Neural crest cell (in vitro differentiated cells): ENCODE measurements at places on chromosomes 3 and 15.

GRCh38 chr15:94744080-94744793 lies 512.9 kb downstream of the MCTP2 start:
- no peak for DNase-seq

DNA sequence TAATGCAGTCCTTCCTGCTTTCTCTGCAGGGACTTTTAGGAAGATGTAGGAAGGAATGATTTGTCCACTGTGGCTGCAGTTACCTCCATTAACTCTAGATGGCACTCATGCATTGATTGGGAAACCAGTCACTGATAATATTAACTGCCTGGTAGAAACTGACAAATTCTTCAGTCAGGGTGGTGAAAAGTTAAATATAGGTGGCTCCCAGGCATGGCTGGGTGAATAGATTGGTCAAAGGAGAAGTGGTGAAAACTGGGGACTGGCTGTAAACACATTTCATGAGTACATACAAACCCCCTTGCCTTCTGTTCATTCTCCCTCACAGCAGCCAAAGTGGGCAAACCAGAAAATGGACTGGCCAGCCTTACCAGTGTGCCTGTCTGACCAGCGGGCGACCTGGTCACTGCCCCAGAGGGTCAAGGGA lies 333.4 kb downstream of the THSD4 start:
- DNase-seq: peak; percentile 67

DNA sequence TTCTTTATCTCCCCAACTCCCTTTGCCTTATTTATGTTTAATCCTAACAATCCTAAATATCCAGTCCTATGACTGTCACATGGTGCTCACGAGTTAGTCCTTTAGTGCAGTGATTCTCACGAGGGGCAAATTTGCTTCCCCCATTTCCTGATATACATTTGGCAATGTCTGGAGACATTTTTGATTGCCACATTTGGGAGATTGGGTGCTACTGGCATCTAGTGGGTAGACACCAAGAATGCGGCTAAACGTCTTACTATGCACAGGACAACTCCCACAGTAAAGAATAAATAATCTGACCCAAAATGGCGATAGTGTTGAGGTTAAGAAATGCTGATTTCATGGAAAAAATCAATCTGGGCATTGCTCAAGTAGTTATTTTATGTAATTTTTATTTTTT lies 466.5 kb downstream of the ROBO2 start:
- DNase-seq: no peak

DNA sequence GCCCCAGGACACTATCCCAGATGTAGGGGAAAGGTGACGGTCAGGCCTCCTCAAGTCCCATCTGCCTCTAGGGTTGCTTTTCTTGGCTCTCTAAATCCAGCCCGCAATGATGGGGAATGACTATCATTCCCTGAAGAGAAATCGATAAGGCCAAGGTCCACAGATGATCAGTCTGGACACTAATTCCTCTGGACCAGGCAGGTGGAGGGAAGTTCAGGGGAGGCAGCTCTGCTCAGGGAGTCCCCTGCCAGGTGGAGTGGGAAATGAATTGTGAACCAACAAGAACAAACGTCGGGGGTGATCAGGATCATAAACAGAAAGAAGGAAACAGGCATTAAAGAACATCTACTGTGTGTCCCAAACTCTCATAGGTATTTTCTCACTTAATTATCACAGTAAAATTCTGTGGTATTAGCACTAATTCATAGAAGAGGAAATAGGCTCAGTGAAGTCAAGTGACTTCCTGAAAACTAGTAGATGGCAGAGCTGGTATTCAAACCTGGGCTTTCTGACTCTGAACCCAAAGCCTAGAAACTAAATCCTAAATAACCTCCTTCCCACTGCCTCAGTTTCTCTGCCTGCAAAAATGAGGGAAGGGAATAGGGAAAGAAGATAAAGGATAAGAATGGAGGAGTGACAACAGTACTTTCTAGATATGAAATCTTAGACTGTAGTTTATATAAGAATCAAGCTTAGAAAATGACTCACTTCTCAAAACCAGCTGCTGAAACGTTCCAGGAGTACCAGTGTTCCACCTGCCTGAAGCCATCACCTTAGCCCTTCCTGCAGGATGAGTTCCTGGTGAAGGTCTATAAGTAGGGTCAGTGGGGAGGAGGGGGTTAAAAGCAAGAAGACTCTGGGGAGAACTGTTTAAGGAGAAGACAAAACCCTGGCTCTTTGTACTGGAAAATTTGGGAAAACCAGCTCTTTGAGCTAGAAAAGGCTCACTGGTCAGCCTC lies 7.5 kb downstream of the BMF start:
- DNase-seq: no peak

GRCh38 chr15:40263024-40263754 lies 19.7 kb downstream of the ANKRD63 start:
- no peak for DNase-seq

DNA sequence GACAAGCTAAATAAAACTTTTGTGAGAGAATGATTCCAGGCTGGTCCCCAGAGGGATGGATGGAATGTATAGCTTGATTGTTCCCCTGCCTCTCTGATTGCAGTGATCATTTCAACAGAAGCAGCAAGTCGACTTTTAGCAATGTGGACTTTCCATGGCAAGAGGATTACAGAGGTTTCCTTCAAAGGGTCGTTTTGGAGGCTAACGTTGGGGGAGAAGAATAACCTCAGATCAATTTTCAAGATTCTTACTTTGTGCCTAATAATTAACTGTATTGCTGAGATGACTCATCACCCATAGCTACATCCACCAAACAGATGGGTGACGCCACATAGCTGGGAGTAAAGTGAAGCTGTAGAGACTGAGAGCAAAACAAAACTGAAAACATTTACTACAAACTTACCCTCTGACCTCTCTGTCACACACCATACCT lies 79.9 kb downstream of the GTPBP8 start:
- DNase-seq: no peak

GRCh38 chr3:141940194-141940776 lies 63.8 kb downstream of the ATP1B3 start:
- no peak for DNase-seq

GRCh38 chr3:141411251-141411771 lies 43.0 kb downstream of the ZBTB38 start:
- DNase-seq: no peak

GRCh38 chr3:194574639-194575483 lies 58.4 kb downstream of the TMEM44 start:
- DNase-seq: no peak

DNA sequence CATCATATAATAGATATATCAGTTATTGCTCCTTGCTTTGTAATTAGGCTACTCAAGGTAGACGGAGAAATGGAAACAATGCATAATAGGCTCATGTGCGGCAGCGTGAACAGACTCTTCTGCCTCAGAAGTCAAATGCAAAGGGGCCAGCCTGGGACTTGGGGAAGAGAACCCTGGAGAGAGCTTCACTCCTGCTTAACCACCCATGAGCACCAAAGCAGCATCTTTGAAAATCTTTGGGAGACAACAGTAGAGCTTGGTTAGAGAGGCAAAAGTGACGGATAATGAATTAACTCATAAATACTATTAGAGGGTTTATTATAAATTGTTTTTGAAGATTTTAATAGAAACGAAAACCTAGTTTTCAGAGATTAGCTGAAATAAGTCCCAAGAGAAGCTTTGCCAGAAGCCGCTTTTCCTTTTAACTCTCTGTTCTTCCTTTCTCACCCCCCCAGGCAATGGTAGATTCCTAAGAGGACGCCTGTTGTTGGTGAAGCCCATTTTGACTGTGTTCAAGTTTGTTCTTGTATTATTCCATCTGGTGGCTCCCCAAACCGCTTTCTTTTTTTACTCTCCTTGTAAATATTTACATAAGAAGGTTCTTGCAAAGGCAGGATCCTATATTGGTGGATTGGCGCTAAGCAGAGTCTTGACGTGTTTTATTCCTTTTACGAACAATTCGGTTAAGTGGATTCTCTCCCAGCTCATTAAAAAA lies 196.0 kb upstream of the TPRG1 start:
- no peak for DNase-seq

DNA sequence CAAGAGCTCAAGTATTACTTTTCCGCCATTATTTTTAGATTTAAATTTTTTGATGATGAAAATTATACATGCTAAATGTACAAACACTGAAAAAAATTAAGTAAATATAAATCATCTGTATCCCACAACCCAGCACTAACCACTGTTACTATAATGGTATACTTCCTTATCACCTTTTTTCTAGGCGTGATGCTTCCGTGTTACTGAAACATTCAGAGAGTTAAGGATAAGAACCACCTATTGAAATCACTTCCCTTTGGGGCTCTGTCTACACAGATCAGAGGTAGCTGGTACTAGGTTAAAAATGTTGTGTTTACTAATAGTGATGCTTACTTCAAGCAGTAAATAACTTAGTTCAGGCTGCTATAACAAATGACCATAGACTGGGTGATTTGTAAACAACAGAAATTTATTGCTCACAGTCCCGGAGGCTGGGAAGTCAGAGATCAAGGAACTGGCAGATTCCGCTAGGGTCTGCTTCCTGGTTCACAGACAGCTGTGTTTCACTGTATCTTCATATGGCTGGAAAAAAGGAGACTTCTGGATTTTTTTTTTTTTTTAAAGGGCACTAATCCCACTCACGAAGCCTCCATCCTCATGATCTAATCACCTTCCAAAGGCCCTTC lies 6.4 kb downstream of the SNX4 start:
- no peak for DNase-seq

DNA sequence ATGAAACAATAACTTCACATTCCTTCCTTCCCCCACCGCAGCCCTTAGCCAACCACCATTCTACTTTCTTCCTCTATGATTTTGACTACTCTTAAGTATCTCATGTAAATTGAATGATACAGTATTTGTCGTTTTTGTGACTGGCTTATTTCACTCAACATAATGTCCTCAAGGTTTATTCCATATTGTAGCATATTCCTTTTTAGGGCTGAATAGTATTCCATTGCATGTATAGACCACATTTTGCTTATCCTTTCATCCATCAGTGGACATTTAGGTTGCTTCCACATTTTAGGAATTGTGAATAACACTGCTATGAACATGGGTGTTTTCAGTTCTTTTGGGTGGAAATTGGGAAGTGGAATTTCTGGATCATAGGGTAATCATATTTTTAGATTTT lies 106.1 kb downstream of the THSD4 start:
- DNase-seq: no peak

GRCh38 chr15:56099311-56099710 lies 105.9 kb upstream of the NEDD4 start:
- DNase-seq: no peak

DNA sequence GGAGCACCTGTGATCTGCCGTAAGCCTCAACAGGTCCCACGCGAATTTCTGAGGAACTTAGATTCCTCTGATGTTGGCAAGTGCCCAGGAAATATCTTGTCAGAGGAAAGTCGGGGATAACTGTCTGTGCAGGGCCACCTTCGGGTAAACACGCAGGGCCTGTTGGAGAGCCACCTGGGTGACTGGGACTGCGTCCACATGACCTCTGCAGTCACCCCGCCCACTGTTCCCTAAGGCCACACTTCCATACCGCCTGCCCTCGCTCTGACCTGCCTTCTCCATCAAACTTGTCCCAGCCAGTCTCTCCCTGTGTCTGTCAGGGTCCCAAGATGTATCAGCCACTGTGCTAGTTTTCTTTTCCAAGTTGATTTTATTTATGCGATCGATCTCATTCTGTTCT lies 28.7 kb downstream of the BFSP2 start:
- DNase-seq: no peak

GRCh38 chr3:116032176-116032575 lies 408.9 kb downstream of the GAP43 start:
- DNase-seq: no peak

DNA sequence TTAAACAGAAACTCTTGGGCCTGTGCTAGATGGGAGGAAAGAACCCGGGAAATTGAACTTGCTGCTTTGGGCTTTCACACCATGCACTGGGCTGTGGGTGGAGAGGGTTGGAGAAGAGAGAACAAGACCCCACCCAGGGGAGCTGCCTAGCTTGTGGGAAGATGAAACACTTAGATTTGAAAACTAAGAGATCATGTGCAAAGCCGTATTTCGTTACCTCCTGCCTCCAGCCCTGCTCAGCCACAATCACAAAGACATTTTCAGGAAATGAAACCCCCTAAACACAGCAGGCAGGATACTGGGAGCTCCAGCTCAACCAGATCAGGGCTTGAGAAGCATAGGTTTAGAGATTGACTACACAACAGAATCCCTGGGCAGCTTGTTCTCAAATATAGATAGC lies 183.0 kb upstream of the C2CD4B start:
- DNase-seq: no peak

DNA sequence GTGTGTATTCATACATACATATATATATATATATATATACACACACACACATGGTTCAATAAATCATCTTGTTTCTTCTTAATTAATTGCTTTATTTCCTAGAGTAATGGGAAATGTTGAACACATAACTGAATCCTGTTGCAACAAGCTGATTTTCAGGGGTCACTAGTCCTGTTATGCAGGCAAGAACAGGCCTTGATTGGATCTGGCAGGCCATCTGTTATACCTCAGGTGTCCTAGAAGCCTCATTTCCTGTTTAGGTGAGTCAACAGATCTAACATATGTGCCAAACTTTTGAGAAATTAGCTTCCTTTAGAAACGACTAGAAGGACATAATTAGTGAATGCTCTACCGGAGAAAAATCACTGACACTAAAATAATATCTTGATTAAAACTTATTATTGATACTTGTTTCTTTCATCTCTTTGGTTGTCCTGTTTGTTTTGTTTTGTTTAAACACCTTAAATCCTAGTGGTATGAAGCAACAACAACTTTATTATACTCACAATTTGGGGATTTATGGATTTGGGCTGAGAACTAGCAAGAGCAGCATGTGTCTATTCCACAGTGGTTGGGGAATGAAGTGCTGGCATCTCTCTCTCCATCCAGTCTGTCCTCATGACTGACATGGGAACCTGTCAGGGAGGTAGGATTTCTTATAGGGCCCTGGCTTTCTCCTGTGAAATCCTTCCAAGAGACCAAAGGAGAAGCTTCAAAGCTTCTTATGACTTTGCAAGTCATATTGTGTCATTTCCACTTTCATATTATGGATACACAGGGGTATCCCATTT lies 552.6 kb downstream of the NSUN3 start:
- no peak for DNase-seq

GRCh38 chr3:13303410-13303809 lies 116.7 kb downstream of the NUP210 start:
- no peak for DNase-seq

- no peak for DNase-seq
Observed at GRCh38 chr15:31500766-31501449, 174.3 kb downstream of the KLF13 start.
